Activated CD4-positive, alpha-beta T cell treated with anti-CD3 and anti-CD28 coated beads, Interleukin-2, amount 50 U/mL, for 48 hours (primary cell): ENCODE measurements at places on chromosomes 4 and X.

GRCh38 chr4:139514382-139515059, 41.5 kb downstream of the SETD7 start:
- DNase-seq: no peak

DNA sequence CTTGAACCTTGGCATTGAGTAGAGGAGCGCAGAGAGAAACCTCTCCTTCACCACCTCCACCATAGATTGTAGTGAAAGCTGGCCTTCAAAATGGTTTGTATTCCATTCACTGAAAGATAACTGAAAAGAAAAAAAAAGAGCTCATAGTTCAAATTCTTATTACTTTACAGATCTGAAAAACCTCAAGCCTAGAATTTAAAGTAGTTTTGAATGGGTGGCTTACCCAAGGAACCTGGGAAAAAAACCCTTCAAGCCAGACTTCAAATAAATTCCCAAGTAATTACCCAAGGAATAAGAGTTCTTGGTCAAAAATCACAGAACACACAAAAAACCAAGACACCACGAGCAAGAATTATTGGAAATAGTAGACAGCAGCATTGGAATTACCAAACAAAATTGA, 83.6 kb upstream of the TMEM33 start:
- no peak for DNase-seq

GRCh38 chr4:123555807-123556273, 159.2 kb downstream of the SPRY1 start:
- no peak for DNase-seq

GRCh38 chr4:46830971-46831454, 78.0 kb downstream of the COX7B2 start:
- no peak for DNase-seq

GRCh38 chrX:63746715-63747114, 38.3 kb downstream of the ARHGEF9 start:
- DNase-seq: no peak

- no peak for DNase-seq
Measured at GRCh38 chr4:139241086-139241783, 38.8 kb downstream of the MGARP start.
